GM19239 (cell line): ENCODE measurements at places on chromosomes 2 and 18.

DNA sequence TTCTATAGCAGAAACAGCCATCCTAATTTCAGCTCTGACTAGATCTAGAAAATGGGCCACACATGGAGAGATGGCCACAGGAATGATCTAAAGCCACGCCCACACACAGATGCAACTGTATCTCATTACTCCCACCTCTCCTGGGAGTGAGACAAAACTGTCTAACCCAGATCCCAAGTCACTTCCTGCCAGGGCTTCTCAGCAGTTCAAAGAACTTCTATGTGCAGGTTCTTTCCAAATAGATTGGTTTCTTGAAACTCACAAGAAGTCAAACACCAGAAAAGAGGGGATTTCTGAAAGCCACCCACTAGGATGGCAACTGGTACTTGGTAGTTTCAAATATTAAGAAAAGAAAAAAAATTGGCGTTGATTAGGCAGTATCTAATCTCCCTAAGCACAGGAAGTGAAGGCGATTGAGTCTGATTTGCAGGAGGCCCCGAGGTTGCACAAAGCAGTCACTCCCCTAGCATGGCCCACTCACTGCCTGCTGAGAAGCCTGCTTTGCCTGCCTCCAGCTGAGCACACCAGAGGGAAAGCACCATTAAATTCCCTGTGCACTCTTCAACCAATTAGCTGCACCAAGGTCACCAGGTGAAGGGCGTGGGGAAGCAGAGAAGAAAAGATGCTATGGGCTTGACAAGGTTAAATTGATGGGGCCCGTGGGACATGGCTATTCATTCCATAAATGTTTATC, 51.1 kb downstream of the PAPOLG start:
- DNase-seq, result no peak

DNA sequence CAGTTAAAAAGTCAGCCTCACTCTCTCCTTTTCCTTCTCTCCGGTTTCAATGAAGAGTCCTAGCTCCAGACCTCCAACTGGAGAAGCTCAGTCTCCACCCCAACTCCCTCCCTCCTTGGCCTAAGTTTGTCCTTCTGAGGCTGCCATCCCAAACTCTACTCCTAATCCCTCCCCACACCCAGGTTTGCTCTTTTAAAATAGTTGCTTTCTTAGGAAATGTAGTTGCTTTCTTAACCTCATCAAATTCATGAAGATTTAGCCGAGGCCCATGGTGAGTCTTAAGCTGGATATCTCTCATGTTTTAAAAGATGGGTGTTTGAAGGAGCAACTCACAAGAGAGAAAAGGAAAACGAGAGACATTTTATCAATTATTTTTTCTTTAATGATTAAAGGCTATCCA, 937 bp upstream of the LANCL1 start:
- DNase-seq, result no peak

- DNase-seq, result no peak
These were observed 48.2 kb downstream of the RPL37A start for GRCh38 chr2:216546641-216547403.

DNA sequence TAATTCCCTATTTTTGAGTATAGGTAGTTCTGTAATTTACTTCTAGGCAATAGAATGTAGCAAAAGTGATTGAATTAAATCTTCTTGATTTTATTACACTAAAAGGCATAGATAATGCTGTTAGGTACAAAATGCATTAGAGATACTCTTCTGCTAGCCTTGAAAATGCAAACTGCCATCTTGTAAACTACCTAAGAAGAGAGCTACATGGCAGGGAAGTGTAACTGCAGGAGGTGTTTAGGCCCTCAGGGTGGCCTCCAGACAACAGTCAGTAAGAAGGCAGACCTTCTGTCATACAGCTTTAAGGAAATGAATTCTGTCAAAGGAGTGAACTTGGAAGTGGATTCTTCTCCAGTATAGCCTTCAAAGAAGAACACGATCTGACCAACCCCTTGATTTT, 1396.8 kb upstream of the SLC39A10 start:
- DNase-seq, result no peak

DNA sequence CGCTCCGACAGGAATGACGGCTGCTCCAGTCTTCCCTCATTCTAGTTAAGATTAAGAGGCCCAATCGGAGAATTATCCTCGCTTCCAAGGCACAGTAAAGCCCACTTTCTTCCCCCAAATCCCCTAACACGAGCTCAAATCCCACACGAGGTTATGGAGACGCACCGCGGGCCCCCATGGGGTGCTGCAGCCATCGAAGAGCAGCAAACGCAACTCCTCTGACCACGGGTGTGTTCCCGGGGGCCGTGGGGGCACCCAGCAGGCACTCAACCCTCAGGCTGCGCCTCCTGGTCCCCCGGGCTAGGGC, 446 bp downstream of the COPS9 start:
- no peak for DNase-seq

DNA sequence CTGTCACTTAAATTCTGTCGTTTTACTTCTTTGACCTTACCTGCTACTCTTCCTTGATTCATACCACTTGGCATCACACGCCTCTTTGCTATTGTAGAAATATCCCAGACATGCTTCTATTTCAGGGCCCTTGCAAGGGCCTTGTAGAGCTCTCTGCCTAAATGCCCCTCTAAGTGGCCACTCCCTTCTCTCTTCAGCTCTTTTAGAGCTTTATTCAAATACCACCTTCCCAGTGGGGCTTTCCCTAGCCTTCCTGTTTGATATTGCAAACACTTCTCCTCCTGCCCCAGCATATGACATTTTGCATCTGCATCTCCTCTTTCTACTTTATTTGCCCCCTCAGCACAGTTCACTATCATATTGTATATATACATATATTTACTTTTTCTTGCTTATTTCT, 54.0 kb downstream of the PELI1 start:
- DNase-seq, result no peak

- no peak for DNase-seq
These were observed 302.2 kb upstream of the MAP2 start for GRCh38 chr2:209121691-209122090.

- no peak for DNase-seq
These were observed 5.7 kb downstream of the SPOPL start for GRCh38 chr2:138507267-138507666.

DNA sequence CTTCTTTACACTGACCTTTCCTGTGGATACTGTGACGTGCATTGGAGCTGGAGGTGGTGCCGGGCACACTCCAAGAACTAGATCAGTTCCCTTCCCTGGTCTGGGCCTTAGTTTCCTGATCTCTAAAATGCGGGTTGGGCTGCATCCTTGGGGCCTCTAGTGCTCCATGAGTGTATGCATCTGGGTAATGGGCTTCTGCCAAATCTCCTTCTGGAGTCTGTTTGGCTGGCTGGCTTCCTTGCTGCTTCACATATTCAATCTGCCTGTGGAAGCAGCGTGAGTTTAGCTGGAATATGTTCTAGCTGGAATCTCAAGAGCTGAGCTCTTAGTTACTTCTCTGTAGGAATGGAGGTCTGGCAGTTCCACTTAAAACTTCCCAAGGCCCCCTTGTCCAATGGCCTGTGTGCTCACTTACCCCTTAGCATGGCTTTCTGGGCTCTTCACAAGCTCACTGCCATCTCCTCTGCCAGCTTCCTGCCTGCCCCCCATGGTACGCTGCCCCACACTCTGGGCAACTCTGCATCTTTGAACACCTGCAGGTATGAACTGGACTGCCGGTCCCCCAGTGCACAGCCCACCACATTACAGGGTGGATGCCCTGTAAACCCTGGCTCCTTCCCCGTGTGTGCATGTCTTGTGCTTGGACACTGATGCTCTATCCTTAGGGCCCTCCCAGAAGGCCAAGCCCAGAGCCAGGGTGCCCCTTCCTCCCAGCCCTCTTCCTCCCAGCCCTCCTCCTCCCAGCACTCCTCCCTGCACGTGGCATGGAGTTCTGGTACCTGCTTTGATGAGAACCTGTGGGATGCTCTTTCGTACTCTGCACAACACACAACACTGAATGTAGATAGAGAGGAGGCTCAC, 103.6 kb upstream of the SMAD2 start:
- no peak for DNase-seq

DNA sequence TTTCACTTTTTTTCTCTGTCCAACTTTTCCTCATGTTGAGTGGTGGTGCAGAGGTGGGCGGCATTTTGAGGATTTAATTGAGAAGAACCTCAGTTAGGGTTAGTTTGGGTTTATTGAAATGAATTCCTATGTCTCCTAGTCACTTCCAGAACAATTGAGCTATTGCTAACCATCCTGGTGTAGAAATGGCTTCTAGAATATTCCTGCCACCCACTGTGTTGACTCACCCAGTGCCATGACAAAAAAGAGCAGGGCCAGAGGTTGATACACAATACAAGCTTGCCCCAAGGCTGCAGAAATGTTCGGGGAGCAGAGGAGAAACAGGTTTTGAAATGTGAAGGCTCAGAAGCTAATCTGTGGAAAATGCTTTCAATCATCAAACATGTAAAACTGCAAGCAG, 167.1 kb upstream of the TRIB2 start:
- DNase-seq, result no peak

DNA sequence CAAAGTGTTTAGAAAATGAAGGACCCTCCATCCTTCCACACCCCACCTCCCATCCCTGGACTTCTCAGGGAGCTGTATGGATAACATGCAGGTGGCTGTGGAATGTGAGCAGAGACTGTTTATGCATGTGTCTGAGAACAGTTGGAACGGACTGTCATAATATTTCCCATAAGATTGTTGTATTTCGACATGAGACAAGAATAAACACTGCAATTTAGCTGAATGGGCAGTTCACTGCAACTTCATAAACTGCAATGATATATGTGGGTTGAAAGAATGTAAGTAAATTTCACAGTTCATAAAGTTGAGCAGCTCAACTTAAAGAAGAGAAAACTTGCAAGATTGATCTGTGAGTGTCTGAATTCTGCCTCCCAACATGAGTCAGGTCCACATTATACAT, 74.6 kb downstream of the MEP1B start:
- DNase-seq, result no peak
